CD4-positive, alpha-beta T cell (primary cell): ENCODE measurements at places on chromosomes 7 and 10.

- peaks cover 5% of the 10 kb centered on the region for H3K4me1 ChIP-seq
- H3K27me3 ChIP-seq, result no peaks in the 10 kb centered on the region
- DNase-seq, result no peak
- no peak overlapping the region for H3K4me3 ChIP-seq
- H3K36me3 ChIP-seq, result no peaks in the 10 kb centered on the region
These were observed 33.8 kb upstream of the UBE2H start for GRCh38 chr7:129986600-129986999.

DNA sequence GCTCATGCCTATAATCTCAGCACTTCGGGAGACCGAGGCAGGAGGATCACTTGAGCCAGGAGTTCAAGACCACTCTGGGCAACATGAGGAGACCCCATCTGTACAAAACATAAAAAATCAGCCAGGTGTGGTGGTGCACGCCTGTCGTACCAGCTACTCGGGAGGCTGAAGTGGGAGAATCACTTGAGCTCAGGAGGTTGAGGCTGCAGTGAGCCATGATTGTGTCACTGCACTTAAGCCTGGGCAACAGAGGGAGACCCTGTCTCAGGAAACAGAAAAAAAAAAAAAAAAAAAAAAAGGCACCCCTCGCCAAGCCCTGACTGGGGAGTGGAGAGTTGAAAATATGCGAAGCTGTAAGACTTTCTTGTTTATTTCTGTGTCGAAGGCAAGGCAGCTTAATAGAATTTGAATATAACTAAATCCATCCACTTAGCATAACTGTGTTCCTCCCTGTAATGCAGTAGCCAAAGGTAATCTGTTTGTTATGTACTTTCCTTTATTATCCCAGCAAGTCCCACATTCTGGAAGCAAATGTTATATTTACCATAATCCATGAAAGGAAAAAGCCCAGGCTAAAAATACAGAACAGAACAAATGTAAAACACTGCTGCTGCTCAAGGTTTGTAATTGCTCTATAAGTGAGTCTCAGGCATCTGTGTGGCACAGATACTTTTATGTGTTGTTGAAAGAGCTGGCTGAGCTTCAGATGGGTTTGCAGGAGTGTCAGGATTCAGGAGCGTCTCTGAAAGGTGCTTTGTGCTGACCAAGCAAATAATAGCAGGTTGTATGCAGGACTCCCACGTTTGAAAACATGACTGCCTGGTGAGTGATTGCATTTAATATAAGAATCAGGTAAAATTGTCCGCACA, 127.2 kb downstream of the CELF2 start:
- peak overlapping the region; percentile 89 for H3K27ac ChIP-seq
- no peak for DNase-seq
- peak overlapping the region; percentile 15 for H3K4me3 ChIP-seq
- no peaks in the 10 kb centered on the region for H3K36me3 ChIP-seq
- peaks cover 92% of the 10 kb centered on the region for H3K4me1 ChIP-seq

- no peak for DNase-seq
- H3K4me1 ChIP-seq, result no peaks in the 10 kb centered on the region
- no peak overlapping the region for H3K4me3 ChIP-seq
- no peaks in the 10 kb centered on the region for H3K36me3 ChIP-seq
These were observed 139.6 kb downstream of the SND1 start for GRCh38 chr7:127791446-127792189.

GRCh38 chr7:157460721-157461120, 123.9 kb downstream of the DNAJB6 start:
- no peaks in the 10 kb centered on the region for H3K36me3 ChIP-seq
- DNase-seq, result no peak
- no peaks in the 10 kb centered on the region for H3K27me3 ChIP-seq
- H3K4me1 ChIP-seq, result peaks cover 14% of the 10 kb centered on the region

DNA sequence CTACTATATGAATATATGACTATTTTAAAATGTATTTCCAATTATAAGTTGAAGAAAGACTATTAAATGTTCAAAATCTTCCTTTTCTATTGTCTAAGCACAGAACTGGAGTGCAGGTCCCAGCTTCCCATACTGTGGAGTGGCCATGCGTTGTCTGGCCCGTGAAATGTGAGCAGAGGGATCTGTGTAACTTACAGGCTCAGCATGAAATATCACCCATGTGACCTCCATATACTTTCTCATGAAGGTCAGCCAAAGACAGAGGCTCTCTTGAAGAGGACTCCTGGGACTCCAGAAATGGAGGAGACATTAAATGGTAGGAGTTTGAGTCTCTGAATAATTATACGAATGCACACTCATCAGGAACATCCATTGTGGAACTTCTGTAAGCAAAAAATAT, 92.4 kb upstream of the CAV2 start:
- no peak for DNase-seq
- H3K4me1 ChIP-seq, result no peaks in the 10 kb centered on the region
- H3K36me3 ChIP-seq, result no peaks in the 10 kb centered on the region

GRCh38 chr7:88127637-88128290, 92.1 kb downstream of the SRI start:
- no peak overlapping the region for H3K27ac ChIP-seq
- H3K4me3 ChIP-seq, result no peak overlapping the region

DNA sequence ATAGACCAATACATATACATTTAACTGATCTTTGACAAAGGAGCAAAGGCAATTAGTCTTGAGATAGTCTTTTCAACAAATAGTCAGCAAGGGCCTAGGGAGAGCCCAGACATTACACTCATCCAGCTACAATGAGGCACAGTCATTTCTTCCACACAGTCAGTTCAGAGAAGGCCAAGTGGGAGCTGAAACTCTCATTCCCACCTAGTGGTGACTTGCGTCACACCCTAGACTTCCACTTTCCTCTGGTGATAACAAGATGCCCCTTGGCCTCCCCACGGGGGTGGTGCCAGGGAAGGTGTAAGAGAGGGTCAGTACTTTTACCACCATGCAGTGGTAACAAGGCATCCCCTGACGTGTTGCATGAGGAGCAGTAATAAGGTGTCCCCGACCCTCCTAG, 8.0 kb downstream of the FRMPD2 start:
- no peak for DNase-seq
- no peaks in the 10 kb centered on the region for H3K4me1 ChIP-seq
- H3K27me3 ChIP-seq, result no peaks in the 10 kb centered on the region
- H3K27ac ChIP-seq, result no peak overlapping the region

DNA sequence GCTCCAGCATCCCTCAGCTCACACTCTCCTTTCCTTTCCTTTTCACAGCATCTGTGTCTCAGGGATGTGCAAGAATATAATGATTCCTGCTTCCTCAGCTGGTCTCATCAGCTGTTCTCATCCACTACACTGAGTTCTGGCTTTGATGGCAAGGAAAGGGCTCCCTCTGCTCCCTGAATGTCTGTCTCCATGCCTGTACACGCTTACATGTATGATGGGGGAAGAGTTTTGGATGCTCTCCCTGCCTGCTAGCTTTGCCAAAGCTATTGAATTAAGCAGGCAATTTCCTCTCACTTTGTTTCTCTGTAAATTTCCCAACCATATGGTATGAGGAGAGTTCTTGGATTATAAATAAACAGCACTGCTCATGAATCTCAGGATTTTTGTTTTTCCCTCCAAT, 254.5 kb downstream of the SORCS3 start:
- H3K4me3 ChIP-seq, result no peak overlapping the region
- no peak overlapping the region for H3K27ac ChIP-seq
- no peaks in the 10 kb centered on the region for H3K27me3 ChIP-seq
- H3K36me3 ChIP-seq, result no peaks in the 10 kb centered on the region
- H3K4me1 ChIP-seq, result no peaks in the 10 kb centered on the region

DNA sequence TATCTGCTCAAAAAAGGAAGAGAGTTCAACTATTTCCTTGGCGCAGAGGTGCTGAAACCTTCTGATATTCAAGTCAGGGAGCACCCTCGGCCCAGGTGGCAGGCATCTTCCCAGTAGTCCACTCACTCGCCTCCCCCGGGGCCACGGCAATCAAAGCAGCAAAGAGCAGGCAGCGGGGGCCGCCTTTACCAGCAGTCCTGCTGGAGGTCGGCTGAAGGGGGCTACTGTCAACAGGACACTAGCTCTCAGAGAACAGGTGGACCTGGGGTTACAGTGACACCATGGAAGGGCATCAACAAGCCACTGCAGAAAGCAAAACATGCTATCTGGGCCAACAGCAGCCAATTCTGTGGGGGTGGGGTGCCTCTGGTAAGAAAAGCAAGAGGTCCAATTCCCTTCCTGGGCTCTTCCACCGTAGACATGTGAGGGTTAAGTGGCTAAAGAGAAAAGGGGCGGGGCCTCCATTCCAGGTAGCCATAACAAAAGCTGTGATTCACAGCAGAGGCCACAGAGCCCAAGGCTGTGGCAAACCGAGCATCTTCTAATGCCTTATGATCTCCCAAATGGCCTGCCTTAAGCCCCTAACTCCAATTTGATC, 9.4 kb downstream of the FZD9 start:
- DNase-seq, result no peak
- no peak overlapping the region for H3K4me3 ChIP-seq
- H3K4me1 ChIP-seq, result no peaks in the 10 kb centered on the region

- H3K4me3 ChIP-seq, result no peak overlapping the region
- no peaks in the 10 kb centered on the region for H3K36me3 ChIP-seq
- H3K27me3 ChIP-seq, result no peaks in the 10 kb centered on the region
- H3K4me1 ChIP-seq, result peaks cover 17% of the 10 kb centered on the region
These were observed 150.4 kb downstream of the MAD1L1 start for GRCh38 chr7:2082139-2082998.

DNA sequence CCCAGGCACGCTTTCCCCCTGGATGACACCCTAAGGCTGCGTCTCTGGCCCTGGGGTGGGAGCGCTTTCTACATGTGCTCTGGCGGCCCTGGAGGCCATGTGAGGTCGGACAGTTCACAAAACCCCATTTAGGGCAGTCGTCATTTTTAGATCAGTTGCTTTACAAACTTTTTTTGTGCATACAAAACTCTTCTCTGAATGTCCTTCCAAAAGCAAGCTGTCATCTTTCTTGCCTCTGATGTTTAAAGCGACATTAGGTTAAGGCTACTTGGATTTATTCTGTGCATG, 5.9 kb downstream of the MAFK start:
- peaks cover 38% of the 10 kb centered on the region for H3K4me1 ChIP-seq
- no peak for DNase-seq
- H3K4me3 ChIP-seq, result no peak overlapping the region
- H3K27me3 ChIP-seq, result no peaks in the 10 kb centered on the region

- H3K4me1 ChIP-seq, result no peaks in the 10 kb centered on the region
- no peak overlapping the region for H3K27ac ChIP-seq
- no peak for DNase-seq
- no peak overlapping the region for H3K4me3 ChIP-seq
These were observed 2.6 kb downstream of the ANKRD2 start for GRCh38 chr10:97575127-97575668.

GRCh38 chr7:25718596-25718995, 433.4 kb upstream of the NFE2L3 start:
- H3K27ac ChIP-seq, result no peak overlapping the region
- no peaks in the 10 kb centered on the region for H3K36me3 ChIP-seq
- no peaks in the 10 kb centered on the region for H3K4me1 ChIP-seq
- no peak overlapping the region for H3K4me3 ChIP-seq

GRCh38 chr10:53697038-53697437, 924.5 kb upstream of the MBL2 start:
- no peaks in the 10 kb centered on the region for H3K4me1 ChIP-seq
- no peak overlapping the region for H3K27ac ChIP-seq
- H3K4me3 ChIP-seq, result no peak overlapping the region
- H3K27me3 ChIP-seq, result no peaks in the 10 kb centered on the region
- DNase-seq, result no peak

GRCh38 chr7:97357459-97357858, 240.0 kb downstream of the SDHAF3 start:
- H3K27me3 ChIP-seq, result no peaks in the 10 kb centered on the region
- no peak overlapping the region for H3K4me3 ChIP-seq
- no peak overlapping the region for H3K27ac ChIP-seq
- DNase-seq, result no peak
- no peaks in the 10 kb centered on the region for H3K36me3 ChIP-seq
- no peaks in the 10 kb centered on the region for H3K4me1 ChIP-seq

DNA sequence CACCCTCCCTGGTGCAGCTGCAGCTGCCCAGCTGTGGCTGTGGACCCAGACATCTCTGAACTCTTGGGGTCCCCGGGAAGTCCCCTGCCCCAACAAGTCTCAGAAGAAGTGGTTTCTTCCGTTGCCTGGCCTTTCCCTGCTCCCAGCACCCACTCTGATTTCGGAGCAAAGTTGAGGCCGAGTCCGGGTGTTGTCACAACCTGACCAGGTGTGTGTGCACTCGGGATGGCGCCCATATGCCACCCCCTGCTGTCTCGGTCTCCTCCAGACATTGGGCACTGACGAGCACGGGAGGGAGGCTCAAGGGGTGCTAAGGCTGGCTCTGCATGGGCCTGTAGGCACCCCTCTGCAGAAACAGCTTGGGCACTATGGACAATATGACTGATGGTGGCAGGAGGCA, 1055.3 kb downstream of the REEP3 start:
- no peaks in the 10 kb centered on the region for H3K36me3 ChIP-seq
- no peak for DNase-seq
- no peaks in the 10 kb centered on the region for H3K4me1 ChIP-seq
- H3K4me3 ChIP-seq, result no peak overlapping the region

DNA sequence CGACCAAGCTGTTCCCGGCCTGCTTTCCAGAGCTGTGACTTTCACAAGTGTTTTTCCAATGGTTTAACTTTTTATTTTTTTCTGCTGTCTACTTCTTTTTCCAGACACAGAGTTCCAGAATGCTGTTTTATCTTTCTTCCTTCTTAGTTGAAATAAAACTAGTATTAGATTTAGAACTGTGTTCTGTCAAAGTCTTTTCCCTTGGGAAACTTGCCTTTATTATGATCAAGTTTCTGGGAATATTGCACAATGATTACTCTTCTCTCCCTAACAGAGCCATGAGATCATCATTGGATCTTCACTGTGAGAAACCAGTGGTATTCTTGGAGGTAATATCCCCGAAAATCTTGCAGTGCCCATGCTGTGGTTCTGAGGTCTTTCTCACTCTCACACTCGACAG, 104.9 kb upstream of the KCND2 start:
- no peaks in the 10 kb centered on the region for H3K27me3 ChIP-seq
- H3K4me3 ChIP-seq, result no peak overlapping the region
- H3K4me1 ChIP-seq, result no peaks in the 10 kb centered on the region
- DNase-seq, result no peak

DNA sequence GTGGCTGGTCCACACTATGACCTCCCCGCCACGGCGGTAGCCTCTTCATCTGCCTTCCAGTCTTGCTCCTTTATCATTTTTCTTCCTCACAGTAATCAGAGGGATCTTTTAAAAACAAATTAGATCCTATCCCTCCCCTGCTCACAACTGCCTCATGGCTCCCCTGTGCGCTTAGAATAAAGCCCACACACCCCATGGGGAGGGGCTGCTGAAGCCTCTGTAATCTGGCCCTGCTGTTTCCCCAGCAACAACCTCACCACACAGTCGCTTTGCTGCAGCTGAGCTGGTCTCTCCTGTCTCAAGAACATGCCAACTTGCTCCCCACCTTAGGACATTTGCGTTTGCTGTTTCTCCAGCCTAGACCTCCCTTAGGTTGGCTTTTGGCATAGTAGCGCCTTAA, 41.0 kb downstream of the SP8 start:
- DNase-seq, result no peak
- H3K27me3 ChIP-seq, result no peaks in the 10 kb centered on the region
- no peak overlapping the region for H3K4me3 ChIP-seq
- H3K27ac ChIP-seq, result no peak overlapping the region
- no peaks in the 10 kb centered on the region for H3K4me1 ChIP-seq

- peak; percentile 38 for DNase-seq
- peaks cover 9% of the 10 kb centered on the region for H3K4me1 ChIP-seq
- H3K27ac ChIP-seq, result no peak overlapping the region
- H3K36me3 ChIP-seq, result no peaks in the 10 kb centered on the region
These were observed 33.8 kb upstream of the ZFAND2A start for GRCh38 chr7:1193593-1194424.

GRCh38 chr10:627032-627992, 62.2 kb downstream of the DIP2C start:
- H3K36me3 ChIP-seq, result no peaks in the 10 kb centered on the region
- no peaks in the 10 kb centered on the region for H3K4me1 ChIP-seq
- no peak for DNase-seq
- H3K27ac ChIP-seq, result no peak overlapping the region
- H3K4me3 ChIP-seq, result no peak overlapping the region
- H3K27me3 ChIP-seq, result no peaks in the 10 kb centered on the region
